ENCODE measurements at places on chromosomes 7 and 10.

DNA sequence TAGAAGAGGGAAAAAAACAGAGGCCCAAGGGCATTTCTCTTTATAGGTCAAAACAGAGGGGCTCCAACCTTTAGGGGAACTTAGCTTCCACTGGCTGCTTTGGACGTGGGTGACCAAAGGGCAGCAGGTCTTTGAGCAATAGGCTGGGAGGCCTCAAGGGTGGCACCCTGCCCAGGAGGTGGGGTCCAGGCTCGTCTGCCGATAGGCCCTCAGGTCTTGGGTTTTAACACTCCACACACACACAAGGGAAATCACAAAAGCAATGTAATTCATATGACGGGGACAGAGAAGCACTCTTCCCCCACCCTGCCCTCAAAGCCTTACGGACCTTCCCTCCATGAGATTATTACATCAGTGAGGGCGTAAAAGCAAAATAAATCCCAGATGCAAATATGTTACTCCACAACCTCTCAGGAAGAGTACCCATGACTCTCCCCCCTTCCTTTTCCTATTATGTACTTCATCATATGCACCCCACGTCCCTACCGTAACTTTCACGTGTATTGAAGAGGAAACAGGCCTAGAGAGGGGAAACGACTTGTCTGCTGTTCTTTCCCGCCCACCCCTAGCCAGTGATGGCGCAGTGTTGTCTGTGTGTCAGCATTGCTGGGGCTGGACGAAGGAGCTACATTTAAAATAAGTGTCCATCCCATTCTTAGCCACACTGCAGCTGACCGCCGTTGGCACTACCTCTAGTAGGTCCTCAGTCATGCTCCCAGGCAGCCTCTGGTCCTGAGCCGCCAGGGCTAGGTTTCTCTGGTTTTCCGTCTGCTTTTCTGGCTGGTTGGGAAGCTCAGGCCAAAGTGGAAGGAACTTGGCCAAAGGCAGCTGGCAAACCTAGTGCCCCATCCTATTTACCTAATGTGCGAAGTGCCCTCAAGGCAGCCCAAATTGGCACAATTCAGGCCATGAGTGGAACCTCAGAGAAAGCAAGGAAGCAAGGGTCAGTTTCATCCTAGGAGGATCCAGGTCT lies 2.1 kb downstream of the PCBD1 start:
- no peaks in the 10 kb centered on the region for H3K27me3 ChIP-seq
- H3K27ac ChIP-seq, result no peak overlapping the region
- no peak for DNase-seq

DNA sequence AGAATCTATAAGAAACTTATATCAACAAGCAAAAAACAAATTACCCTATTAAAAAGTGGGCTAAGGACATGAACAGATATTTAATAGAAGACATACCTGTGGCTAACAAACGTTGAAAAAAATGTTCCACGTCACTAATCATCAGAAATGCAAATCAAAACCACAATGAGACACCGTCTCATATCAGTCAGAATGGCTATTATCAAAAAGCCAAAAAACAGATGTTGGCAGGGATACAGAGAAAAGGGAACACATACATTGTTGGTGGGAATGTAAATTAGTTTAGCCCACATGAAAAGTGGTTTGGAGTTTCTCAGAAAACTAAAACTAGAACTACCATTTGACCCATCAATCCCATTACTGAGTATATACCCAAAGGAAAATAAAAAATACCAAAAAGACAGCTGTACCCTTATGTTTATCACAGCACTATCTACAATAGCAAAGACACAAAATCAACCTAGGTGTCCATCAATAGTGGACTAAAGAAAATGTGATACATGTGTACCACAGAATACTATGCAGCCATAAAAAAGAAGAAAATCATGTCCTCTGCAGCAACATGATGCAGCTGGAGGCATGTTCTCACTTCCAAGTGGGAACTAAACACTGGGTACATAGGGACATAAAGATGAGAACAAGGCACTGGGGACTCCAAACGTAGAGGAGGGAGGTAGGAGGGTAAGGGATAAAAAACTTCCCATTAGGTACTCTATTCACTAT lies 83.8 kb upstream of the TMEM168 start:
- no peak for DNase-seq
- H3K27me3 ChIP-seq, result no peaks in the 10 kb centered on the region
- H3K27ac ChIP-seq, result no peak overlapping the region
- no peaks in the 10 kb centered on the region for H3K36me3 ChIP-seq

GRCh38 chr7:47622586-47622945 lies 40.7 kb upstream of the TNS3 start:
- no peaks in the 10 kb centered on the region for H3K27me3 ChIP-seq
- no peaks in the 10 kb centered on the region for H3K4me1 ChIP-seq
- H3K36me3 ChIP-seq, result no peaks in the 10 kb centered on the region
- DNase-seq, result no peak

DNA sequence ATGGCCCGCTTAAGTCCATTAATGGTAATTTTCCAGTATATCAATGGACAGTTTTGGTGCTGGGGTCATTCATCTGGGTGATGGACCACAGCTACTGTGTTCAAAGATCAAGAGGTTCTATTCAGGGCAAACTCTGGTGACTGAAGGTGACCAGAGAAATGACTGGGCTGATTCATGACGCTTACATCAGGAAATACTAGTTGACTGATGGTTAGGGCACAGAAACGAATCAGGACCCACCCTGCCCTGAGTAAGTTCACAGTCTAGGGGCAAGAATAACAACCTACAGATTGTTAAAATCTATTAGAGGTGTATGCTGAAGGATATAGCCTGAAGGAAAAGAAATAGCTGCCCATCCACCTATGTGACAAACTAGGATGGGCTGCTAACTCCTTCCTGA lies 9.5 kb downstream of the NCAPG2 start:
- no peak overlapping the region for H3K4me3 ChIP-seq
- DNase-seq, result no peak
- no peaks in the 10 kb centered on the region for H3K36me3 ChIP-seq
- H3K27ac ChIP-seq, result no peak overlapping the region
- no peaks in the 10 kb centered on the region for H3K27me3 ChIP-seq

DNA sequence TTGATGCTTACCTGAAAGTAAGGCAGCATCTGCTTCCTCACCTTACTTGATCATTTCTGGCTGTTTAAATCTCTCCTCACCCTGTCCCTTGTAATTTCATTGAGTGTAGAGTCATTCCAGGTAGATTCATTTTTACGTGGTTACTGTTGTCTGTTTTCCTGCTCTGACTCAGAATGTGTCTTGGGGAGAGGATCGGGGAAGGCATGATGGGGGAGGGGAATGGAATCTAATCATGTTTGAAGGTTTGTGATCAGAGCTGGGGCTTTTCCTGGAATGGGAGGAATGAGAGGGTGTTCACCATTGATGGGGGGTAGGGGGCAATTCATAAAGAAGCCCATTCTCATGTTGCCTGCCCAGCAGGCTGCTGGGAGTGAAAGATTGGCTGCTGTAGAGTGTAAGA lies 18.7 kb downstream of the SEC24C start:
- H3K27me3 ChIP-seq, result no peaks in the 10 kb centered on the region
- no peak overlapping the region for H3K27ac ChIP-seq
- DNase-seq, result no peak
- H3K4me1 ChIP-seq, result peaks cover 4% of the 10 kb centered on the region
- H3K36me3 ChIP-seq, result peaks cover 93% of the 10 kb centered on the region

GRCh38 chr10:121675344-121675743 lies 77.1 kb upstream of the FGFR2 start:
- no peaks in the 10 kb centered on the region for H3K36me3 ChIP-seq
- DNase-seq, result no peak
- H3K4me3 ChIP-seq, result no peak overlapping the region
- H3K27ac ChIP-seq, result no peak overlapping the region
- H3K27me3 ChIP-seq, result no peaks in the 10 kb centered on the region
- H3K4me1 ChIP-seq, result no peaks in the 10 kb centered on the region

DNA sequence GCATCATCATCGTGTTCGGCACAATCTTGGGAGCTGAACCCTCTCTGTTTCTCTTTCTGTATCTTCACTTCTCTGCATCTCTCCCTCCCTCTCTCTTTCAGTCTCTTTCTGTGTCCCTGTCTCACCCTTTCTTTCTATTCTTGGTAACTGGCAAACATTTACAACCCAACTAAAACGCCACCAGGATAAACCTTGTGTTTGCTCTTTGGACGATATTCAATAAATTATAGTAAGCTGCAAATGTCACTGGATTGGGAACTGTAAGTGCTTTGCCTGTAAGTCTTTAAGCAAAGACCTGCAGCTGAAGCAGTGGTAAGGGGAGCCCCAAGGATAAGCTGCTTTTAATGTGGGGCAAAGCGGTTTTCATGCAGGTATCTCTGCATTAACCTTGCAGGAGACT lies 558.0 kb upstream of the MKI67 start:
- H3K27me3 ChIP-seq, result no peaks in the 10 kb centered on the region
- H3K36me3 ChIP-seq, result no peaks in the 10 kb centered on the region
- H3K27ac ChIP-seq, result no peak overlapping the region
- H3K4me1 ChIP-seq, result no peaks in the 10 kb centered on the region
- no peak overlapping the region for H3K4me3 ChIP-seq
- no peak for DNase-seq

GRCh38 chr7:35878351-35878750 lies 77.5 kb downstream of the SEPTIN7 start:
- H3K27me3 ChIP-seq, result no peaks in the 10 kb centered on the region
- H3K27ac ChIP-seq, result no peak overlapping the region
- no peak for DNase-seq
- H3K36me3 ChIP-seq, result no peaks in the 10 kb centered on the region

- DNase-seq, result no peak
- H3K4me1 ChIP-seq, result no peaks in the 10 kb centered on the region
- H3K27ac ChIP-seq, result no peak overlapping the region
- no peaks in the 10 kb centered on the region for H3K36me3 ChIP-seq
These were observed 909.7 kb downstream of the DNAJB9 start for GRCh38 chr7:109479388-109479787.

GRCh38 chr7:108434010-108434409 lies 22.2 kb downstream of the NRCAM start:
- no peaks in the 10 kb centered on the region for H3K27me3 ChIP-seq
- H3K4me3 ChIP-seq, result no peak overlapping the region
- no peak overlapping the region for H3K27ac ChIP-seq
- DNase-seq, result no peak
- H3K4me1 ChIP-seq, result no peaks in the 10 kb centered on the region

DNA sequence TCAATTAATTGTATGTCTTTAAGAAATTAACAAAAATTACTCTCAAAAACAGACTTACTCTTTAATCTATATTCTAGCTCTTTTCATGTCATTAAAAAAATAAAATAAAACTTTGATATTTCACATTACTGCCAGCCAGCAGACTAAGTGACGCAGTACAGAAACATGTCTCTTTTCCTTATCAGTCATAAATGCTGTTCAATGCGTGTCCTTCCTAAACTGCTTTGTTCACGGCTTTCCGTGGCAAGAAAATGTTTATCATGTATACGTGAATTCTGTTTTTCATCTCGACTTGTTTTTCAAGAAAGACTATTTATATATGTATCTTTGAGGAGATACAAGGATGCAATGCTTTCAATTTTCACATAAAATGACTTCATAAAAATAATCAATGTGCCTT lies 182.4 kb downstream of the DOCK4 start:
- no peaks in the 10 kb centered on the region for H3K36me3 ChIP-seq
- DNase-seq, result no peak
- H3K4me1 ChIP-seq, result no peaks in the 10 kb centered on the region
- H3K27ac ChIP-seq, result no peak overlapping the region

GRCh38 chr7:143243614-143244013 lies 19.6 kb upstream of the GSTK1 start:
- H3K27me3 ChIP-seq, result no peaks in the 10 kb centered on the region
- H3K4me3 ChIP-seq, result no peak overlapping the region
- no peaks in the 10 kb centered on the region for H3K4me1 ChIP-seq
- no peak for DNase-seq
